Activated B cell treated with CpG ODN at 0.5 μM for 24 hours (primary cell): ENCODE measurements at places on chromosomes 11 and 22. TPM values are rescaled to one million over a fixed set of nuclear protein-coding genes. Genes with fewer than 3 reads are reported as not detected.

Gene LRRC56
- total RNA-seq: 7.1 and 7.9 TPM in 2 replicates

Gene PDE2A
- total RNA-seq: 0.32 and 1.4 TPM in 2 replicates

Gene OR2AG1
- not detected in 2 replicates for total RNA-seq

Gene OR52I1
- total RNA-seq: not detected in 2 replicates

Gene PTGDR2
- 0.07 TPM in 1 of 2 replicates, not detected in the other for total RNA-seq

Gene SEC14L6
- total RNA-seq: not detected in 2 replicates
